ENCODE measurements at places on chromosomes 11 and 22.

DNA sequence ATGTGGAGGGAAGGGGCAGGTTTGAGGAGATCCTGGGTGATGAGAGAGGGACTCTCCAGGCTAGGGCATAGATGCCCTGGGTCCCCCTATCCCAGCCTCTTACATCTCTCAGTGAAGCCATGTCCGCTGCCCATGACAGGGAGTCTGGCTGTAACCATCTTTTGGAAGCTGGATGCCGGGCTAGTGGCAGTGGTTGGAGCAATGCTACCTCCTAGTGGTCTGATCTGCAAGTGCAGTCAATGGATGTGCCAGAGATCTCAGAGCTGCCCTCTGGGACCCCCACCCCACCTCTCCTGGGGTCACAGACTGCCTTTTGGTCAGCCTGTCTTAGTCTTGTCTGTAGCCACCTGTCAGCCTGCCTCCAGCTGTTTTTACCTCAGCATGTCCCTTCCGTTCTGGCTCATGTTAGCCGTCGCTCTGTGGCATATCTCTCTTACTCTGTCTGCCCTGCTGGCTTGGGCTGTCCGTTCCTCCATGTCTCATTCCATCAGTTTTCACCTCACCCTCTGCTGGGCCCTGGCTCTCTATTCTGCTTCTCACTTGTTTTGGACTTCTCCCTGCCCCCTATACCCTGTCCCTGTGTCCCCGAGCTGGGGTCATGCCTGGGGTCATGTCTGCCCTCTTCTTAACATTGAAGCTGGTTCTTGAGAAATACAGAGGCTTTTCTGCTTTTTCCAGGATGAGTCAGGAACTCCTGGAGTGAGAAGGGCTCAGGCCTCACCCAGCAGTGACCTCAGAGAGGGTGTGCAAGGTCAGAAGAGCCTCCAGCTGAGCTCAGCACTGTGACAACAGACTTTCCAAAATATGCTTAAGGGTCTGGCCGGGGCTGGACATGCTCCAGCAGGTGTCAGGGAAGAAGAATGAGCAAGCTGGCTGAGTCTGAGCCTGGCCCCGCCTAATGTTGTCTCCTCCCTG, 52.0 kb upstream of the THY1 start:
- peak; percentile 47 for DNase-seq

DNA sequence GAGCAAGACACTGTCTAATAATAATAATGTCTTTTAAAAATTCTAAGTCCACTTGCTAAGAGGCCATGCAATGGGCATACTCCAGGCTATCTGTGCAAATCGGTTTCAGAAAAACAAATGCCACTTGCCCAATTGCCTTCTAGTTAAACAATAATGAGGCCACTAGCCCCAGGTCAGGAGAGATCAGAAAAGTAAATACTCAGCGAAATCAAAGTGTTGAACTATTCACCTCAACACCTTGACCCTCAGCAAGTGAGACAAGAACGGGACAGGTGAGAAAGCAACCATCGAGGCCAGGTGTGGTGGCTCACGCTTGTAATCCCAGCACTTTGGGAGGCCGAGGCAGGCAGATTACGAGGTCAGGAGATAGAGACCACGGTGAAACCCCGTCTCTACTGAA, 72.3 kb upstream of the SYN3 start:
- DNase-seq, result no peak

GRCh38 chr11:47372422-47372821, 5.9 kb downstream of the SPI1 start:
- no peak for DNase-seq

DNA sequence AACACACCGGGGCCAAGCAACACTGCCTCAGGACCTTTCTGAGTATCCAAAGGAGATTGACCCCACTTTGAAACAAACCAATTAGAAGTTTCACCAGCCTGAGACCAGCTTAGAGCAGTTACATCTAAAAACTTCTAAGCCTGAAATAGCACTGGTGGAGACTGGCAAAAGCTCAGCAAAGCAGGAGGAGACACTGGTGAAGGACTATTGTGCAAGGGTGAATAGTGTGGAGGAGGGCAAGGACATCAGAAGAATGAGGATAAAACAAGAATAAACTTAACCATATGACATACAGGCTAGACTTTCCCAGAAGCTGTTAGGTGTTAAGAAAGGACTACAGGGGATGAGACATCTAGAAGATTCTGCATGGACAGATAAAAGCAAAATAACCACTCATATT, 152.4 kb downstream of the FCHSD2 start:
- no peak for DNase-seq

DNA sequence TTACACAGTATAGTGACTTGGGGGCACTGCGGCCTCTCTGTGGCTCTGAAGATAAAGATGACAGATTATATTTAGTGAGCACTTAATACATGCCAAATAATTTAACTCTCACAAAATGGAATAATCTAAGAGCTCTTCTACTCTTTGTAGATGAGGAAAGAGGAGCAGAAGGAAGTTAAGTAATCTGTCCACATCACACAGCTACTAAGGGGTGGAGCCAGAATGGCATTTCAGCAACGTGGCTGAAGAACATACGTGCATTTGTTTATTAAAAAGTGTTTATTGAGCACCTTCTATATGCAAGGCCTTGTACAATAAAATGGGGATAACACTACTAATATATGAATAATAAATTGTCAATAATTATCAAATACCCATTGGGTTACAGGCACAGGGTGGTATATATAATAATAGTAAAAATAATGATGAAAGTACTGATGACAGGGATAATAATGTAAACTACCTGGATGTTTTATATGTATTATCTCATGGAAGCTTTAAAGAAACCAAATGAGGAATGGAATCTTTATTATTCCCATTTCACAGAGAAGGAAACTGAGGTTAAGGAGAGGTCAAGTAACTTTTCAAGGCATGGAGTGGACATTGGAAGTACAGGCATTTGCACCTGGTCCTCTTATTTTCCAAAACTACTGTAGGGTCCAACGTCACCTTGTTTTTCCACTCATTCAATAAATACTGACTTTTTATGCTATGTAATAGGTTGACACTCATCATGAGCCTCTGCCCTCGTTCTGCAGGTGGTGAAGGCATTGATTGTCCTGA, 38.0 kb upstream of the IL17RA start:
- no peak for DNase-seq

DNA sequence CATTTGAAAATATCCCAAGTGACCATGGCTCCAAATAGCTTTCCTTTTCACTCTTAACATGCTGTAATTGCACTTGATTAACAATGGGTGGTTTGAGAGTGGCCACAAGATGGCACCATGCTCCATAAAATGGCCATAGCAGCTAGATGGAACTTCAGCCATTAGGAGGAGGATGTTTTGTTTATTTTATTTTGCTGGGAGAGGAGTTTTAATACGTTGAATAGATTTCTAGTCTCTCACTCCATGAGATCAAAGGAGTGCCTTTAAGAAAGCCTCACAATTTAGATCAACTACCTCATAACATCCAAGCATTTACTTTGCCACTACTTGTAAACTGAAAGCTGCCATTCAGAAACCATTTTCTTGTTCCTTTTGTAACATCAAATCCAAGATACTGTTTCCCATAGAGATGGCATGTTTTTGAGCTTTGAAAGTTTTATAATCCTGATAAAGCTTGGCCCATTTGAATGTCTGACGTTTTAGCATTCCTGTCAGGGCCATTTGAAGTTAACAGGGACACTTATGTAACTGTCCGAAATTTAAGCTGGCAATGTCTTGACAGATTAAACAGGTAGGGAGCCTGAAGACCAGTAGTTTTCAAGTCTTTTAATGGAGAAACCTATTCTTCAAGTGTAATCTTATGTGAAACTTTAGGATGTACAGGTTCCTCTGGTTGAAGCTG, 4.7 kb downstream of the FEN1 start:
- peak; percentile 80 for DNase-seq

GRCh38 chr22:23068832-23069385, 1.4 kb upstream of the GNAZ start:
- no peak for DNase-seq
